Nucleus accumbens (tissue), 56 donors: ENCODE measurements at places on chromosomes 1 and 21.

- no peak for DNase-seq
These were observed 6.5 kb upstream of the FGGY start for GRCh38 chr1:59290193-59290949.

GRCh38 chr1:205301205-205301821 is 20.2 kb downstream of the NUAK2 start:
- no peak for DNase-seq

DNA sequence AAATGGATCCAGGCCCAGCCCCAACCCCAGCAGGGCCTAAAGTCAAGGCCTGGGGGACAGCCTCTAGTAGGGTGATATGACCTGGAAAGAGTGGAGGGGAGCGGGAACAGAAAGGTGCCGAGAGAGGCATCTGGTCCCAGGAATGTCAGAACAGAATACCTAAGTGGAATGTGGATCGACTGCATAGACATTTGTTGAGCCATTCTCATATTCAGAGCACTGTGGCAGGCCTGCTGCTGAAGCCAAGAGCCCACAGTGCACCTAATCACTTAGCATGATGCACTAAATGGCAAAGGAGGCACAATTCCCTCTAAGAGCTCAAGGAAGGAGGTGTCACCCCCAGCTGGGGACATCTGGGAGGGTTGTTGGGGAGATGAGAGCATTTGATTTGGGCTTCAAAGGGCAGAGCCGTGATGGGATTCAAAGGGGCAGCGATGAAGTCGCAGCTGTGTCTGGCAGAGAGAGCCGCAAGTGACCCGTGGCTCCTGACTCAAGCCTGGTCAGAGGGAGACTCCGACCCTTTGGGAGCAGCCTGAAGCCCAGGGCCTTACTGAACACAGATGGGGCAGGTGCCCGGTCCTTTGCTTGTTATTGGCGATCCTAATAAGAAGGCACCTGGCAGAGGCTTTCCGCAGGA is 8.6 kb upstream of the PKP1 start:
- DNase-seq = no peak

- DNase-seq = no peak
These were observed 69.9 kb downstream of the OBSCN start for GRCh38 chr1:228277491-228278431.

GRCh38 chr1:181142096-181142958 is 53.8 kb downstream of the IER5 start:
- peak; percentile 92 for DNase-seq

- no peak for DNase-seq
These were observed 137.2 kb downstream of the KCTD3 start for GRCh38 chr1:215704089-215704860.

GRCh38 chr1:43414634-43415223 is 25.0 kb downstream of the SZT2 start:
- DNase-seq = peak; percentile 11

DNA sequence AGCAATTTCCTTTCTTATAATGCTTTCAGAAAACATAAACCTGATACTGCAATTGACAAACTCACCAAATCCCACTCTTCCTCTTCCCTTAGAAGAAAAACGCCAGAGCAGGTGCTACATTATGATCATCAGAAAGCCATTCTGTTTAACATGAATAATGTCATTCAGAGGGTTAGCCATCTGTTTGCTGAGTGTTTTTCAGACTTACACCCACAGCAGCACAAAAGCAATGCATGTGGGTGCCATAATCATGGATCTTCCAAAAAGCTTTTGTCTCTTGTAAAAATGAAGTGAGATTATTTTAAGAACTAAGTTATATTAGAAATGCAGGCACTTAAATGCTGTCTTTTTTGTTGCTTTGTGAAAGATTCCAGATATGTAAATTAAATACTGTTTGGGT is 204.6 kb upstream of the TMPRSS15 start:
- no peak for DNase-seq

DNA sequence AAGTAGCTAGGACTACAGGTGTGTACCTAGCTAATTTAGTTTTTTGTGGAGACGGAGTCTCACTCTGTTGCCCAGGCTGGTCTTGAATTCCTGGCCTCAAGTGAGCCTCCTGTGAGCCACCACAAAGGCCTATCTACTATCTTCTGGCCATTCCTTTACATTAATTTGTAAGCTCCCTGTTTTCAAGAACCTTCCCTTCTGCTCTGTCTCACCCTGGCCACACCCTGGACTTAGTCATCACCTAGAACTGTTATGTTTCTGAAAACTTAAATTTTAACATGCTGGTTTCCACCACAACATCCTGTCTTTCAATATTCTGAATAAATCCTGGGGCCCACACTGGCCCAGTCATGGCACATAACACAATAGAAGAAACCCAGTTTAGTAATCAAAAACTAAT is 4.9 kb upstream of the B4GALT3 start:
- DNase-seq = no peak

DNA sequence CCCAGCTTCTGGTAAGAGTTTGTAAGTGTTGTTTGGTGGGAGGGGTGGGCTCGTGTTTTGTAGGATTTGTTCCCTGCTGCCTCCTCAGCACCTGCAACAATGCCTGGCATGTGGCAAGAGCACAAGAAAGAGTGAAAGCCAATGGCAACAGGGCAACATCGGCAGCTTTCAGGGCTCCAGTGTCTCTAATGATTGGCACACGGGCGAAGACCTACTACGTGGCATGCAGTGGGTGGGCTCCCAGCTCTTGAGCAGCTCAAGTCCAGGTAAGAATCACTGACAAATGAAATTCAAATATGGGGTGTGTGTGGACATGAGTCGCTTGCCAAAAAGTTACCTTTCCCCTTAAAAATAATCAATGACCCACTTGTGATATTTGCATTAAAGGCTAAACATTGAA is 23.9 kb upstream of the SLC1A7 start:
- no peak for DNase-seq

- DNase-seq = no peak
These were observed 51.0 kb downstream of the BACH1 start for GRCh38 chr21:29349702-29350101.

DNA sequence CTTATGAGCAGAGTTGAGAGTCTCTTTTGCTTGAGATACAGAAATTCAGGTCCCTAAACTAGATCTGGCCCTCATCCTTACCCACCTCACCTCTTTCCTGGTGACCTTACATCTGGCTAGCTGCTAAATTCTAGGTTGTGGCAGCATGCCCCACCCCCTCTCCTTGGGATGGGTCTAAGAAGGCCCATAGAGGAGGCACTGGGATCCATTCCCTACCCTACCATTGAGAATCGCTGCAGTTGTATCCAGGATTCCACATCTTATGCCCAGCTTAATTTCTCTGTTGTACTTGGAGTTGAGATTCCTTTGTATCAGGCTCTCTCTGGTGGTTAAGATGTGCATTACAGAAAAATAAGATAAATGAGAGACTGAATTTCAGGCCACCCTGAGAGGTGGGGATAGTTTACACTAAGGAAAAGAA is 9.5 kb upstream of the TMEM39B start:
- no peak for DNase-seq

- DNase-seq = no peak
These were observed 41.9 kb downstream of the WNT9A start for GRCh38 chr1:227905573-227906487.

- DNase-seq = no peak
These were observed 14.9 kb upstream of the KCNK1 start for GRCh38 chr1:233598891-233599541.

DNA sequence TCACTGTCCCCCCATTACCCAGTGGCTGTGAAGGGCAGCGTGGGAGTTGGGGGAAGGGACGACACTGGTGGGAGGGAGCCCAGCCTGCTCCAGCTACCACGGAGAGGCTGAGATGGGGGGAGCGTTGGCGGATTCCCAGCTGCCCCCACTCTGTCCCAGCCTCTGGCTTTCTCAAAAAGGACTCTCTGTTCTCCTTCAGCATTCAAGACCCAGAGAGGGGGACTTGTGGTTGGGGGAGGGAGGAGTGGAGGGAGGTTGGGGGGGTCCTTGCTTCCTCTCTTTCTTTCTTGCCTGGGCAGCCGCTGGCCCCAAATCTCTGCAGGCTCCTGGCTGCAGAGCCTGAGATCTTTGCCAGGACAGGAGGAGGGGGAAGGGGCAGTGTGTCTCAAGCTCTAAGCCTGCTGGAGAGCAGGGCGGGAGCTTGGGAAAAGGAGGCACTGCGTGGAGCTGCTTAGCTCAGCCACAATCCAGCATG is 2.2 kb downstream of the ATP1A2 start:
- peak; percentile 67 for DNase-seq

DNA sequence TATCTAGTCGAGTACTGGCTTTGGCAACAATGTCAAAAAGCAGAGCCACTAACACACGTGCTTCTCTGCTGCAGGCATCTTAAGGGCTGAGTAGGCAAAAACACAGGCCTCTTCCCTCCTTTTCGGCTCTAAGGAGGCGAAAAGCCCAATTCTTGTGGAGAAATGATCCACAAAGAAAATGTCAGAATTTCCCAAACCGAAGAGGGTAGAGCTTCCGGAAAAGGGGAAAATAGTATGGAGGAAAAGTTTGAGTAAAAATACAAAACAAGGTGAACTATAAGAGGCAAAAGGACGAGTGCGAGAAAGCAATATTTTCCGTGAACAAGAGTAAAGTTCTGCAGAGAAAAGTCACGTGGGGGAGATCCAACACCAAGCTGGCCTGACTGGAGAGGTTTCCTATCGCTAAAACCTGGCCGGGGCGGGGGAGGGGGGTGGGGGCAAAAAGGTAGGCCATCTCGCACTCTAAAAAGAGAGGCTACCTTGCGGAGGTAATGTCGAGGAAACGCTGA is 551 bp downstream of the ZRANB2 start:
- DNase-seq = no peak

- no peak for DNase-seq
These were observed 28.8 kb downstream of the IRF2BP2 start for GRCh38 chr1:234581063-234581714.

DNA sequence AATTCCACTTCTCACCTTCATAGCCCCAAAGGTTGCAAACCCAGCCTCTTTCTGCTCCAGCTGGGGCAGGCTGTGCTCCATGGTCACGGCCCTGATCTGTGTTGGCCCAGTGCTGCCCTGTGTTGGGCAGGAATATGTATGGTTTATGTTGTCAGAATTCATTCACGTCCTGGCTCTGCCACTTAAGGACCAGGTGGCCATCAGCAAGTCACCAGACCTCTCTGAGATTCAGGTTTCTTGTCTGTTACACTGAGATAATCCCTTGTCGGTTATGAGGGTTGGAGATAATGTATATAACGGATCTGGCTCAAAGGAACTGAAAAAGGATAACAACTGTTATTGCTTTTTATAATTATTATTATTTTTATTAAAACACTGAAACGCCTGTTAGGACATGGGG is 39.1 kb upstream of the SELENON start:
- DNase-seq = no peak

- DNase-seq = no peak
These were observed 10.2 kb downstream of the DDI2 start for GRCh38 chr1:15627343-15627988.

DNA sequence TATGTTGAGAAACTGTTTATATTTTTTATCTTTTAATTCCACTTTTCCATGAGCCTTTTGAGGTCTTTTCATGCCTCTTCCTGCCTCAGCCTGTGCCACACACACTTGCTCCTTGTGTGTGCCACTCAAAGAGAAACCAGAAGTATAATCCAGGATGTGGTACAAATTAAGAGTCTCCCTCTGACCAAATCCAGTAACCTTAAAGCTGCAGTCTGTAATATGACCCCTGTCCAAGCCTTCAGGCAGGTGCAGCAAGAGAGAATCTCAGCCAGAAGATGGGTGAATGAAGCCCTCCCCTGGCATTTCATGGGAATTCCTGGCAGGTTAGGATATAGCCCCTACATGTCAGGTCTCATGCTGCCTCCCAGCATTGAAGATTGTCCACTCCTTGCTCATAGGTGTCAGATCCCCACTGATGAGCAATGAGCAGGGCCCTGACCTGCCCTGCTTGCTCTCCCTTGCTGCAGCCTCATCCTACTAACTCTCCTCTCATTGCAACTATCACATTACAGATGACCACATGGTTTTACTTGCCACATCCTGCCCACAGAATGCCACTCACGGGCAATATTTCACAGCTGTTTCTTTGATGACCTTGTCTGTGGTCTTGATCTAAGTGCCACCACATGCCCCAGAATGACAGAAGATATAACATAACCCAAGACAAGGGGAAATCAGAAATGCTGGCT is 169.3 kb downstream of the SEC16B start:
- no peak for DNase-seq

DNA sequence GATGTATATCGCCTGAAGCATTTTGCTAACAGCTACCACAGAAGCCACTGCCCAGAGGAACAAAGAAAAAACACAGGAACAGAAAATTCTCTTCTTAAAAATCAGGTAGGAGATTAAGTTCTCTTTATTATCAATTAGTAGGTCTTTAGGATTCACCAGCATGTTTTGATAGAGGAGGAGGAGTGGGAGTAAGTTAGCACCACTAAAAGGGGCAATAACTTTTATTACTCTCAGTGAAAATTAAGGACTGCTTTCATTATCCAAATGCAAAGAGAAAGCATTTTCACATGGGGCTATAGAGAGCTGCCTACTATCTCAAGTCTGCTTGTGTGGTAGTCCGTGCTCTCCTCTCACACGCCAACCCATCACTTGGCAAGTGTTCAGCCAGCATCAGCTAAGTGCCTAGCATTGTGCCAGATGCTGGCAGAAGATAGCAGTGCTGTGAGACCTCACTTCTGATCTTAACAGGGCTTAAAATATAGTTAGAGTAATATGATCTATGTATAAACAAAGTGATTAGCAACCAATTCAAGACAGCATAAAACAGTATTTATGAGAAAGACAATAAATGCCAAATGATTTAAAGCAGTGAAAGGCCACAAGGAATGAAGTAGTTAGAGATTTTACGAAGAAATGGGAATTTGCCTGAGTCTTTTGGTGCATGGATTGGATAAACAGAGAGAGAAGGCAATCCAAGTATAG is 39.8 kb downstream of the ASTN1 start:
- DNase-seq = no peak

DNA sequence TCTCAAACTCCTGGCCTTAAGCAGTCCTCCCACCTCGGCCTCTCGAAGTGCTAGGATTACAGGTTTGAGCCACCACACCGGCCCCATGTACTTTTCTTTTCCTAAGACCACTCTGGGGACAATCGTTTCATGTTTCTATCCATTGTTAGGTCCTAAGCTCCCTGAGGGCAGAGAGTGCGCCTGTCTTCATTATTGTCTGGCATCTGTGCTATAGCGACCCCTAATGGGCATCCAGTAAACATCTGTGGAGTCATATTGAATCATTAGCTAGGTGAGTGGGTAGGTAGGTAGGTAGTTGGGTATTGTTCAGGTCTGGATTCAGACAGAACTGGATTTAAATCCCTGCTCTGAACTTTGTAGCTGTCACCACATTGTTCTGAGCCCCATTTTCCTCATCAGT is 66.1 kb downstream of the TMEM53 start:
- DNase-seq = no peak

- DNase-seq = no peak
These were observed 46.7 kb upstream of the CXADR start for GRCh38 chr21:17466166-17466565.

DNA sequence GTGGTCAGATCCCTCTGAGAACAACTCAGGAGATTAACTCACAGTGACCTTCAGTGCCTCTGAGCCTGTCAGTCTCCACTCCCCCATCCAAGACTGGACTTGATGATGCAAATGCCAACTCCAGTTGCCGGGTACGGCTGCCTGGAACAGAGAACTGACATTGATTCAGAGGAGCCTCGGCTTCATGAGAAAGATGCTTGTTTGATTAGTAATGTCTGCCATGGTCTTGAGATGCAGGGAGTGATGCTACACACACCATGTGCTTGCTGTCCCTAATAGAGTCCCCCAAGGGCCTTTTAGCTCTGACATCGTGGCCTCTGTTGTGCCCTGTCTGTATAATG is 51.8 kb upstream of the LRP8 start:
- no peak for DNase-seq

- DNase-seq = no peak
These were observed 688.4 kb downstream of the USP25 start for GRCh38 chr21:16418226-16418625.

GRCh38 chr21:38181096-38181495 is 75.7 kb upstream of the KCNJ15 start:
- no peak for DNase-seq
